ENCODE measurements at places on chromosomes 7 and 10.

GRCh38 chr10:6011558-6011957, 34.2 kb upstream of the IL15RA start:
- DNase-seq: no peak

- DNase-seq: no peak
Observed at GRCh38 chr7:73966062-73966940, 61.7 kb upstream of the ELN start.

DNA sequence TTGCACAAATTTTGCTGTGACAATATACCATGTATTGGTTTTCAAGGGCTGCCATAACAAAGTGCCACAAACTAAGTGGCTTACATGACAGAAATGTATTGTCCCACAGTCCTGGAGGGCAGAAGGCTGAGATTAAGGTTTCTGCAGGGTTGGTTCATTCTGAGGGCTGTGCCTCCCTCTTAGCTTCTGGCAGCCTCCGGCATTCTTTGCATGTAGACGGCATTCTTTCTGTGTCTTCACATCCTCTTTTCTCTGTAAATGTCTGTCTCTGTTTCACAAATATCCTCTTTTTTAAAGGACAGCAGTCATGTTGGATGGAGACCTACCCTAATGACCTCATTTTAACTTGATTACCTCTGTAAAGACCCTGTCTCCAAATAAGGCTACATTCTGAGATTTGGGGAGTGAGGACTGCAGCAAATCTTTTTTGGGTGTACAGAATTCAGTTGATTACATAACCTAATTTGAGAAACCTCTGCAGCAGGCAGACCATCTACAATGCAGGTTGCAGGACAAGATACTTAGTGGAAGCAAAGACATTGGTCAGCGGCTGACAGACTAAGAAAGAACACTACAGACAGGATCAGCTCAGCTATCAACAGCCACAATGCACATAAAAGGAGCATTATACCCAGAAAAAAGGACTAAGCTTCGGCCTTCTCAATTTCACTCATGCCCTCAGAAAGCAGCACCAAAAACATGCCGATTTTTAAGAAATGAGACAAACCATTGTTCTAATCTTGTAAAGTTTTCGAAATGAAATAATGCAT, 84.6 kb upstream of the FAM3C start:
- DNase-seq: no peak

DNA sequence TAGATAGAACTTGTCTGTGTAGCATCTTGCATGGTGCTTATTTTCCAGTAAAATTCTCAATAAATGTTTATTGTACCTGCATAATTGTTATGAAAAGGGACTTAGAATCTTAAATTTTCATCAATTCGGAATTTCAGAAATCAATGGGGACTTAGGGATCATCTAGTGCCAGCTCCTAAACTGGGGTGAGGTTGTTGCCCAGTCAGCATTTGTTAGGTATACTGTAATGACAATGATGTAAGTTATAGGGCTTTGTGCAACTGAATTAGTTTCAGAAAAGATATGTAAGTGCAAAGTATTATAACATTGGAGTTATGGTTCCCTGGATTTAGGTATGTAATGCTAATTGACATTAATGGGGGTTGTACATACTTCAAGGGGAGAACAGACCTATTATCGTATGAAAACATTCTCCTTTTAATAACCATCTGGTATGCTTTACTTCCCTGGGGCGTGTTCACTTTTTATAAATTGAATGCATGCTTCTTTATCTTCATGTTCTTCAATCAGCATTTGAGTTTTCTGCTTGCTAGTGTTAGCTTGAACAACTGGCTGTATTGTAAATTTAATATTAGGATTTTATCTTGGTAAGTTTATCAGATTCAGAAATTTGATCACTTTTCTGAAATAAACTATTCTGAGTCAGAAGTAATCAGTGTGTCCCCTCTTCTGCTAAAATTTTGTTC, 270.3 kb downstream of the BBS9 start:
- no peak for DNase-seq

- no peak for DNase-seq
Observed at GRCh38 chr7:1200045-1200444, 32.6 kb upstream of the UNCX start.

GRCh38 chr10:5896208-5897052, 6.4 kb downstream of the FBH1 start:
- DNase-seq: no peak

DNA sequence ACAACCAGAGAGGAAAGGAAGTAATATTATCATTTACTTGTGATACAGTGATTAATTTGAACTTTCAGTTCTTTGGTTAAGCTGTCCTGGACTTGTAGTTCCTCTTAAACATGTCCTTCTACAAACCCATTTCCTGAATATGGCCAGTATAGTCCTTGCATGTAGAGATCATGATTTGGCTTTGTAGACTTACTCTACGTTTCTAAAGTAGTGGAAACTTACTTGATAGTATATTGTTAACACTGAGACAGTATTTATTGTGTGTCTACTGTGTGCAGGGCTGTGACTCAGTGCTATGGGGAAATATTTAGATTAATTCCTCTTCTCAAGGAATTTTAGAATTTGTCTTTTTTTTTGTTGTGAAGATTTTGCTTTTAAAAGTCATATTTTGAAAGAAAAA, 109.5 kb downstream of the NRF1 start:
- DNase-seq: no peak

DNA sequence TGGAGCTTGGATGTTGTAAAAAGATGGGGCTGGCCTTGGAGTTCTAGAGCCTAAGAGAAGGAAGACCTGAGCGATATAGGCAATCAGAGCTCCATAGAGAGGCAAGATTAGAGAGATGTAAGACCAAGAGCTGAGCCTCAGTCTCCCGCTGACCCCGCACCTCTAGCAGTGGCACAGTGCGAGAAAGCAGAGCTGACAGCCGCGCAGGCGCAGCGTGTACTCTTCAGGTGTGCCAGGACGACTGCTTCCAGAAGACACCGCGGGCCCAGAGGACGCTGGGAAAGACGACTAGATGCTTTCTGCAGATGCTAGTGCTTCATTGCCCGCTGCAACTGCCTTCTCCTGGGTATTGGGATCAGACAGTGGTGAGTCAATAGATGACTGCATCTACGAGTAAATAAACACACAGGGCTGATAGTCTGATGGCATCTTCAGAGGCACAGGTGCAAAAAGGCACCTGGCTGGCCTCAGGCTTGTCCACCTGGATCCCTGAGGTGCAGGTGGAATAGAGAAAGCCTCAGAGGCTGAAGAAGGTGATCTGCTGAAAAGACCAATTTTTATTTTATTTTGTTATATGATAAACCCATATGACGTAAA, 38.1 kb upstream of the CCDC6 start:
- no peak for DNase-seq

DNA sequence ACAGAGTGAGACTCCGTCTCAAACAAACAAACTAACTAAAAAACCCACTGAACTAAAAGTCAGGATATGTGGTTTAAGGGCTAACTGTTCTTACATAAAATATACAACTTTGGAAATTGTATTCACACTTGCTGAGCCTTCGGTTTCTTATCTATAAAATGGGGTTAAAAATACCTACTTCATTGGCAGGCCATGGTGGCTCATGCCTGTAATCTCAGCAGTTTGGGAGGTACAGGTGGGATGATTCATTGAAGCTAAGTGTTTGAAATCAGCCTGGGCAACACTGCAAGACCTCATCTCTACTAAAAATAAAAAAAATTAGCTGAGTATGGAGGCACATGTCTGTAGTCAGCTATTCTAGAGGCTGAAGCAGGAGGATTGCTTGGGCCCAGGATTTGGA, 115.4 kb upstream of the KLF6 start:
- no peak for DNase-seq

GRCh38 chr10:73889014-73889413, 14.7 kb upstream of the CAMK2G start:
- DNase-seq: peak; percentile 31

- no peak for DNase-seq
Observed at GRCh38 chr10:97737770-97738265, 890 bp downstream of the ZFYVE27 start.

DNA sequence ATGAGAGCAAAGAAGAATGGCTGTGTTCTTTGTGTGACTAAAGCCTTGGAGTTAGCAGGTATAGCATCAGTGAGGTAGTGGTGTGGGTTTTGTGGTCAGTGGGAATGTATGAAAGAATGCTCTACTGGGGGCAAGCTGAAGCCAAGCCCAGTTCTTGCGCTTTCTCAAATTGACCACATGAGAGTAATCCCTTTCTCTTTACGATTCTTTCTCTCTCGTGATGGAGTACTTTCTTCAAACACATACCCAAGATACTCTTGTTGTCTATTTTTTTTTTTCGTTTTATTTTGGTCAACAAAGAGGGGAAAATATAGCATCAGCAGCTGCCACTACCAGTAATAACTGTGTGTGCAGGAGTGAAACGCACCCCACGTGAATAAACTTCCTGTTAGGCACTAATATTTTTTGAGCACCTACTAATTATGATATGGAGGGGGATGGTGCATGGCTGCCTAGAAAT, 8.4 kb upstream of the PANK1 start:
- DNase-seq: no peak

- DNase-seq: peak; percentile 67
Observed at GRCh38 chr7:94698275-94698674, 42.3 kb upstream of the SGCE start.

DNA sequence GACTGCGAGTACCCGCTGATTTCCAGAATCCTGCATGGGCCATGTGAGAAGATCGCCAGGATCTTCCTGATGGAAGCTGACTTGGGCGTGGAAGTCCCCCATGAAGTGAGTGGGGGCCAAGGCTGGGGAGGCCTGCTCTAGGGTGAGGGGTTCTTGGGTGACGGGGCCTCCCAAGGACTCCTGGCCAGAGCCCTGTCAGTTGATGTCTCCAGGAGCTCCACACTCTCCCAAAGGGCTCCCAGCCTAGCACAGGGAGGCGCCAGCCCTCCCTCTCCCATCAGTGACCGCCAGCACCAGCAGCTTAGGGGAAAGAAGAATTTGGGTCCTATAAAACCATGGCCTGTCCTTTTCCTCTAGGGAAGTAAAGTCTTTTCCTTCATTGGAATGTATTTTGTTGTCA, 9.8 kb upstream of the ZNF22 start:
- DNase-seq: no peak

DNA sequence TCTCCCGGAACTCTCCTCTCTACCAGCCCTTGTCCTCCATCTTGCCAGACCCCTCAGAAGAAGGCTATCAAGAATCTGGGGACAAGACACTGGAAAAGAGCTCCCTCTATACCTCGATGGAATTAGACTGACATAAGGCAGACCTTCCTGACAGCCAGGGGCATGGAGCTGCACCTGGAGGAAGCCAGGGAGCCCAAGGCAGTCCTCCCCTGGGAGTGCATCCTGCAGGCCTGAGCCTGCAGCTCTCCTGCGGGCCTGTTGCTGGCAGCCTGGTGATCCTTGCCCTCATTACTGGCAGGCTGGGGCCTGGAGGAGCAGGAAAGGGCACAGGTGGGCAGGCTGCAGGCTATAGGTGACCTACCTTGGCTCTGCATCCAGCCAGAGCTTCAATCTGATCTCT, 323.4 kb downstream of the GRID1 start:
- DNase-seq: no peak

- no peak for DNase-seq
Observed at GRCh38 chr10:131856441-131857094, 44.2 kb upstream of the PPP2R2D start.

DNA sequence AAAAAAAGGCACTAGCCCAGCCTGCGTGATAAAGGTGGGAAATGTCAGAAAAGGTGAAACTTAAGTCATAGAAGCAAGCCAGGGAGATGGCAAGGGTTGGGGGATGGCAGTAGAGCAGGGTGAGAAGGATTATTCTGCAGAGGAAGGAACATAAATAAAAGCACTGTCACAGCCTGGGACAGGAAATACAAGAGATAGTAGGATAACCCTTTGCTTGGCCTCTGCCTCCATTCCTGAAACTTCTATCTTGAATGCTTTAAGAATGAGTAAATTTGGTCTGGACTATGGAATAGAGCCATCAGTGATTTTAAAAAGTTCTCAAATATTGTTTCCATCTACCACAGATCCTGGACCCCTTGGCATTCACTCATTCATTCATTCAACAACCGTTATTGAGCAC, 50.0 kb downstream of the ABCC2 start:
- DNase-seq: no peak

DNA sequence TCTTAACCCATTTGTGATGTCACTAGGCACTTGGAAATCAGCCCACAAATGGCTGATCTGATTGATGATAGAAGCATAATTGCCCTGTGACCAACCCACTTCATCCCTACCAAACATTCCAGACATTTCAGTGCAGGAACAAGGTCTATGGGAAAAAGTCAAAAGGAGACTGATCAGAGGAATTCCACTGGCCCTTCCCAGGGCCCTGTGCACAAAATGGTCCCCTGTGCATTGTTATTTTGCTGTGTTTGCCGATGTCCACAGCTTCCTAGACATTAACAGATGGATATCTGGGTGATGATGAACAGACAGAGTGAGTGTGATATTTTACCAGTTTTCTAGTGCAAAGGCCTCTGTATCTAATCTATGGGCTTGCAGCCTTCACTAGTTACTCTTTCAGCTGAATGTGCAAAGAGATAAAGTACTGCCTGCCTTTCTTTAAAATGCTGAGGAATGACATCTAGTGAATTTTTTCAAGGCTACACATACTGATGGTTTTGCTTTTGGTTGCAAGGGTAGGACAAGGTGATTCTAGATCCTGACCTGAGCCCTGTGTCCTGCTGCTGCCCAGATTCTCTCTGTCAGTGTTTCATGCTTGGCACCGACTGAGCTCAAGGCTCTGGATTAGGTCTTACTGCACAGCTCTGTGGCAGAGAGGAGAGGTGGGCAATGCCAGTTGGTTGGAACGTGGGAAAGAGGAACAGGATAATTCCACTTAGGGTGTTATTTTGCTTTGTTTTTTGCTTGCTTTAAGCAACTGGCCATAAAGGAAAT, 55.4 kb downstream of the CALD1 start:
- DNase-seq: peak; percentile 57

DNA sequence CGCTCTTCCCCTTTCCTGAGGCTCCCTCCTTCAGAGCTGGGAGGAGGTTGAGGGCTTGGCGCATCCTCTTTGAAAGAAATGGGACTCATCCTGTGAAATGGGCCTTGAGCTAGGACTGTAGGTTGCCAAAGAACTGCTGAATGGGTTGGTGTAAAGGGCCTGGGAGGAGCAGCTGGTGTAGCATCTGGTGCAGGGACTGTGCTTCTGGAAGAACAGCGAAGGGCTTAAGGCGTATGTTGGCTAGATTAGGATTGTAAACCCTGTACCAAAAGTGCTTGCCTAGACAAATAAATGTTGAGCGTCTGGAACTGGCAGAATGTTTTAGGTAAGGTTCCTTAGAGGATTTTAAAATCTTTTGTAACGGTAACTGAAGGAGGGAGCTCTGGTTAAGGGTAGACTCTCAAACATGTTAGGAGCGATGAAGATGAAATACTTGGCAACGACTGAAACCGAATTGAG, 563 bp downstream of the STAM start:
- no peak for DNase-seq

GRCh38 chr10:67771200-67771599, 66.8 kb downstream of the DNAJC12 start:
- no peak for DNase-seq

All from skeletal muscle cell (primary cell).